Activated effector memory CD4-positive, alpha-beta T cell treated with anti-CD3 and anti-CD28 coated beads, Interleukin-2, amount 50 U/mL, for 16 hours (primary cell): ENCODE measurements at places on chromosomes 2 and 18.
A peak's percentile ranks its signal among the peaks of the same experiment; 100 is the strongest.

GRCh38 chr2:101806123-101806522, 108.6 kb downstream of the MAP4K4 start:
- no peak for DNase-seq

DNA sequence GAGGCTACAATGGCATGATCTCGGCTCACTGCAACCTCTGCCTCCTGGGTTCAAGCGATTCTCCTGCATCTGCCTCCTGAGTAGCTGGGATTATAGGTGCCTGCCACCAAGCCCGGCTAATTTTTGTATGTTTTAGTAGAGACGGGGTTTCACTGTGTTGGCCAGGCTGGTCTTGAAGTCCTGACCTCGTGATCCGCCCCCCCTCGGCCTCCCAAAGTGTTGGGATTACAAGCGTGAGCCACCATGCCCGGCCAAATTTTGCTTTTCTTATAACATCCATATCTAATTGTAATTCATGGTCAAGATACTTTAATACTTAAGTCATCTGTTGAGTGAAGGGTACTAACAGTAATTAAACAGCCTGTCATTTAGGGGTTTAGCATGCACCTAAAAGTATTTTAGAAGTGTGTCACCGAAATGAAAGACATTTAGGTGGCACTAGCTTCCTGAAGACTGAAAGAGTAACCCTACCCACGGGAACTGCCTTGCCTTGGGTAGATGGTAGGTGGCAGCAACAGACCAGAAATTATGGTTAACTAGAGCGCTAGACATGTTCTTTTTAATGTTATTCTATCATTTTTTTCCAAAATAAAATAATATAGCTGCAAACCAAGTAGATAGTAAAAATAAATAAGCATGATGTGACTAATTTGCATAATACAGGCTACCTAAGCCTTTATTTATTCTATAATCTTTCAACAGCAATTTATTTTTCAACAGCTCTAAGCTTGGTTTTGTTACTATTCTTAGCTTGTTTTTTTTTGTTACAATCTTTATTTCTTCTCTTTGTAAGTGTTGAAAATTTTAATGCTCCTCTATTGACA, 8.6 kb upstream of the ACYP2 start:
- peak; percentile 71 for DNase-seq

DNA sequence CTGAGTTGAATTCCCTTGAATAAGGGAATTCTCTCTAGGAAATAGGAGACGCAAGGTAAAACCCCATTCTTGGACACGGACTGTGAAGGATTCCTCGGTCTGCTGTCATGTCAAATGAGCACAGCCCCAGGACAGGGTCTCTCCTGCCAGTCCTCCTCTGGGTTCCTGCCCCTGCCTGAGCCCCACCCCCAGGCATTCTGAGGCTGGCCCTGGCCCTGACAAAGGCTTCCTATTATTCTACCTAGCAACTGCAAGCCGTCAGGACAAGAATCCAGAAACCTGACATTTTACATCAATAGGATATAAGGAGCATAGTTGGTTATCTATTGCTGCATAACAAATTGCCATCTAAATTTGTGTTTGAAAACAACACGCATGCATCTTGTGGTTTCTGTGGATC, 253.3 kb upstream of the AGAP1 start:
- DNase-seq = no peak

GRCh38 chr2:43508209-43508608, 87.6 kb downstream of the THADA start:
- DNase-seq = no peak
